ENCODE measurements at places on chromosomes 6 and 20.

GRCh38 chr6:142478117-142478516, 176.3 kb downstream of the ADGRG6 start:
- peak; percentile 88 for DNase-seq

GRCh38 chr20:60648556-60648955, 603.5 kb upstream of the CDH4 start:
- peak; percentile 24 for DNase-seq

DNA sequence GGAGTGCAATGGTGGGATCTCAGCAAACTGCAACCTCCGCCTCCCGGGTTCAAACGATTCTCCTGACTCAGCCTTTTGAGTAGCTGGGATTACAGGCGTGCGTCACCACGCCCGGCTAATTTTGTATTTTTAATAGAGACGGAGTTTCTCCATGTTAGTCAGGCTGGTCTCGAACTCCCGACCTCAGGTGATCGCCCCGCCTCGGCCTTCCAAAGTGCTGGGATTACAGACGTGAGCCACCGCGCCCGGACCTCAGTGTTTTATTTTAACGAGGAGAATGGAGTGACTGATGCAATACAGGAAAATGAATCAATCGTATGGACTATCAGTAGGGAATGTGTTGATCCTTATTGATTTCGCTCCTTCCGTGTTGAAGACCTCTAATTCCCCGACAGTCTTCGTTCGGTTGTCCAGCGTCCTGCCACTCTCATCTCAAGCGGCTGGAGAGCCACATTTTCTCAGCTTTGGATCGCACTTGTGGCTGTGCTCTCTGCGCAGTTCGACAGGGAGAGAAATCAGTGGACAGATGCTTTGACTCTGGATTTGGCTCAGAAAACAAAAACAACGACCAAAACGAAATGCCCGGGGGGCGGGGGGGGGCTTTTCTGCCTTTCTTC, 166.2 kb downstream of the TRIM27 start:
- DNase-seq, result no peak

DNA sequence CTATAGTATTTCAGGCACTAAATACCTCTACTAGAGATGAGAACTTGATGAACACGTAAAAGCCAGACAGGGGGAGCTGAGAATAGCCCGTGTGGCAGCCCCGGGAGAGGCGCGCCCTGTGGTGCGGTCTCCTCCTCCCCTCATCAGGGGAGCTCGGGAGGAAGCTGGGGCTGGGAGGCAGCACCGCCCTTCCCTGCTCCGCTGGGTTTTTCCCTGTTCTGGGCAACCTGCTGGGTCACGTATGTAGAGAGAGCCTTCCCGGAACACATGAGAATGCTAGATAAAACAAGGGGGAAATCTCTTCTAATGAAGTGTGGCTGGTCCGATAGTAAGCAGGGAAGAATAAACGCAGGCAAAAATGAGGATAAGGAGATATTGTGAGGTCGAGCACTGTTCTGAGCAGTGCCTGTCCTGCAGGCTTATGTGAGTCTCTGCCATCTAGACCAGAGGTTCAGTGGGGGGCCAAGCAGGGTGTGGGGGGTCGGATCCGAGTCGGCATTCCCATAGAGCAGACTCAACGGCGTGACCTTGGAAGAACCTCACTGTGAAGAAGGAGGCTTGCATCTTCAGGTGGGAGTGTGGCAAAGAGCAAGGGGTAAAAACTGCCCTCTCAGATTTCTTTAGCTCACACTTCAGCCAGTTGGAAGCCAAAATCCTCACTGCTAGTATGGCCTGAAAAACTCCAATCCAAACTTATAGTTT, 13.4 kb upstream of the RPS6KA2 start:
- DNase-seq, result peak; percentile 46

DNA sequence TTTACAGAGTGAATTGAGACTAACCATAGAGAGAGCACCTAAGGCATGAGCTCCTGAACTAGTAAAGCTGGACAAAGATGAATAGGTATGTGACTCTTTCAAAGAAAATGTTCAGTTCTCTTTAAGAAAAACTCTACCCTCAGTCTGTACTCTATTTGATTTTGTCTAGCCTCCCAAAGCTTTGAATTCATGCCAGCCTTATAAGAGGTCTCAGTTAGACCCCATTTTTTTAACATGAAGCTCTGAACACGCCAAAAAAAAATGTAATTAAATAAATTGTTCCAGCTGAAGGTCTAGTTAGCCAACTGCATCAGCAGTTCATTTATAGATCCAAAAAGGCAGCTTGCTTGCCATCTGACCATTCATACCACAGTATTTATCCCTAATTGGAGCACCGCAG, 71.6 kb downstream of the COL9A1 start:
- DNase-seq, result no peak

GRCh38 chr6:81774542-81774941, 22.1 kb upstream of the TENT5A start:
- peak; percentile 33 for DNase-seq

GRCh38 chr6:5981126-5982026, 25.3 kb downstream of the NRN1 start:
- DNase-seq, result no peak

- DNase-seq, result no peak
Measured at GRCh38 chr6:106227612-106228507, 97.7 kb downstream of the ATG5 start.

DNA sequence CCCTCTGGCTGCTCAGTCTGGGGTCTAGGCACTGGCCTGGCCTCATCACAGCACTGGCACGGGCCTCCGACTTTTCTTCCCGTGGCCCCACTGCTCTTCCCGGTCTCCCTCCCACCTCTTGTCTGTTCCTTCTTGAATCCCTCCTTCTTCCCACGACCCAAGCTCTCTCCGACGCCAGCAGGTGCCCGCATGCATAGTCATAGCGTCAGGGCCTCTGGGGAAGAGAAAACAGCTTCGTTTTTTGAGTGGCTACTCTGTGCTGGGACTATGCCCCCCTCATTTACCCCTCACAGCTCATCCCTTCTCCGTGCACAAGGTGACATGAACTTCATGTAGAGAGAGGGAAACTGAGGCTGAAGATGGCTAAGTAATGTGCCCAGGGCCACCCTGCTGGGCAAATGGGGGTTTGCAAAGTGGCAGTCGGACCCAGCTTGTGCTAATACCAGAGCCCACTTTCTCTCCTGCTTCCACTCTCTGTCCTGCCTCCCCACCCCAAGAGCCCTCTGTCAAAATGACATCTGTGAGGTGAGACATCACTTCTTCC, 59.2 kb downstream of the SYNJ2 start:
- no peak for DNase-seq

GRCh38 chr6:12165722-12166280, 124.4 kb upstream of the EDN1 start:
- DNase-seq, result no peak

- DNase-seq, result no peak
Measured at GRCh38 chr20:60091861-60092260, 133.6 kb downstream of the CDH26 start.

GRCh38 chr6:164628302-164628931, 681.0 kb downstream of the C6orf118 start:
- DNase-seq, result peak; percentile 3

GRCh38 chr20:22374066-22374465, 210.3 kb downstream of the FOXA2 start:
- DNase-seq, result no peak

- no peak for DNase-seq
Measured at GRCh38 chr6:439641-440167, 48.2 kb downstream of the IRF4 start.

GRCh38 chr6:83057705-83058321, 7.8 kb downstream of the UBE3D start:
- DNase-seq, result peak; percentile 71

DNA sequence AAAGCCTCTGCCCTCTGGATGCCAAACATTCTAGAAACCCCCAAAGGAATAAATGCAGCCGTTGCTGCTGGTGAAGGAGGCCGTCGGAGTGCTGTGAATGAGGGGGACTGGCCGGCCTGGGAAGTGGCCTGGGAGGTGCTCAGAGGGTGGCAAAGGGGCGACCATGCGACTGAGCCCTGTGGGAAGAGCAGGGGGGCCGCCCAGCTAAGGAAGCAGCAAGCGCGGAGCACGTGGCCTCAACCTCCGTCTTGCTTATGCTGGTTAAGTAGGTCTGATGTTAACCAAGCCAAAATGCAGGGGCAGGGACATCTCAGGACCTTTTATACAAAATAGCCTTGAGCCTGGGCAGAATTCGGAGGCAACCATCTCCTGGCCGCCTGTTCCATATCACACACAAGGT, 381.5 kb downstream of the TAF4 start:
- no peak for DNase-seq
